Osteoblast (primary cell): ENCODE measurements at places on chromosomes 5 and 9. TPM values are rescaled to one million over a fixed set of nuclear protein-coding genes. Genes with fewer than 3 reads are reported as not detected.

DNA sequence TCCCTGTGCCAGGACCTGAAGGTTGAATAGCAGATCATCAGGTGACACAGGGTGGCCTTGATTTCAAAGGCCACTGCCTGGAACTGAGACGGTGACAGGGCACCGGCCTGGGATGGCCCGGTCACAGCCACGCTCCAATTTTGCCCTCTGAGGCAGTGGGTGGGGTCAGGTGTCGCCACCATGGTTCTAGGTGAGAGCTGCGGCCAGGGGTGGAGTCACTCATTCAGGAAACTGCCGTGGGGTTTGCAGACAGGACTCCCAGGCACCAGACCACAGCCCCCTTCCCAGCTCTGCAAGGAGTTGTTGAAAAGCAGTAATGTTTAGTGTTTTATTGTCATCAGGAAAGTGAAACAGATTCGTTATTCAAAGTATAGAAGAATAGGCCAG lies 17.3 kb upstream of the RNU6ATAC start:
- H3K4me1 ChIP-seq, result peaks cover 10% of the 10 kb centered on the region
- H3K4me3 ChIP-seq, result no peak overlapping the region
- H3K27me3 ChIP-seq, result peaks cover 11% of the 10 kb centered on the region
- peak; percentile 58 for DNase-seq

Gene ARHGEF28
- 56.9 and 64.4 TPM in 2 replicates for total RNA-seq

DNA sequence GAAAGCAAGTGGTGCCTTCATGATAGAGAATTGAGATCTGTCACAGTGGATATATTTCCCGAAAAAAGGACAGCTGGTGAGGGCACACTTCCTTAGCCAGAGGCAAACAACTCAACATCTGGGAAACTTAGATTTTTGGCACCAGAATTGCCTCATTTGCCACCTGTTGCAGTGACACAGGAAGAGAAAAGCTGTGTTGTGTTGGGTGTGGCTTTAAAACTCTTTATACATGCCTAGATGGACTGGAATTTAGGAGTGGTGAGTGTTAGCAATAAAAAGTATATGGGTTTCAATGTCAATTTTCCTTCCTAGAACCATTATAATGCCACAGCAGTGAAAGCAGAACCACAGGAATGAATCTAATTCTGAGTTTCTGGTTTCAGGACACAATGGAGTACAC lies 62.6 kb upstream of the CEMIP2 start:
- no peak overlapping the region for H3K27ac ChIP-seq
- no peaks in the 10 kb centered on the region for H3K36me3 ChIP-seq
- no peak for DNase-seq
- H3K4me3 ChIP-seq, result no peak overlapping the region
- H3K27me3 ChIP-seq, result no peaks in the 10 kb centered on the region

DNA sequence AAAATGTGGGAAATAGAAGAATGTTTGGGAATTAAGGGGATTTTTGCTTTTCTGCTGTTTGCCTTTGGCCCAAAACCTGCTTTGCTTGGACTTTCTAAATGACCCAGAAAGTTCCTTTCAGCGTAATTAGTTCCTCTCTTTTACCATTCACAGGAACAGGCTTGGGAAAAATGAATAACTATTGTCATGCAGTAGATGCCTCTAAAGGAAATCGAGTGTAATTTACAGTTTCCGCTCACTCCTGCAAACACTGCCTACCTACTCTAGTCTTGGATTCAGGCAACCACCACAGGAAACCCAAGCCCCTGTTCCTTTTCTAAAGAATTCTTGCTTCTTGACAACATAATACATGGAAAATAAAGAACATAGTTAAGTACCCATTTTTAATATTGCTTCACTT lies 25.0 kb downstream of the TTC23L start:
- H3K4me1 ChIP-seq, result peaks cover 3% of the 10 kb centered on the region
- H3K27me3 ChIP-seq, result no peaks in the 10 kb centered on the region
- DNase-seq, result no peak
- H3K27ac ChIP-seq, result no peak overlapping the region
- no peaks in the 10 kb centered on the region for H3K36me3 ChIP-seq

DNA sequence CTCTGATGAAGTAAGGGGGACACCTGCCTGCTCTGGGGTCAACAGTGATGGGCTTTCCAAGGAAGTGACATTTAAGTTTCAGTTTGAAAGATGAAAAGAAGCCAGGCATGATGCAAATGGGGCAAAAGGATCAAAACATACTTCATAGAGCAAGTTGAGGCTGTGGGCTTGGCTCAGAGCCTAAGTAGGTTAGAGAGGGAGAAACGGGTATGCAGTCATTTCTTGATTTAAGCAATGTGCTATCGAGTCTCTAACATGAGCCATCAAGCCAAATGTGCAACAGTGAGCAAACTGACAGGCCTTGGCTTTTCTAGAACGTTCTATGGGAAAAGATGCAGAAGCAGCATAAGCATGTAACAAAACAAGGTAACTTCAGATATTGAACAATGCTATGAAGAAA lies 80.6 kb downstream of the ADRB2 start:
- no peak overlapping the region for H3K27ac ChIP-seq
- H3K36me3 ChIP-seq, result no peaks in the 10 kb centered on the region
- no peak for DNase-seq
- peaks cover 35% of the 10 kb centered on the region for H3K4me1 ChIP-seq

DNA sequence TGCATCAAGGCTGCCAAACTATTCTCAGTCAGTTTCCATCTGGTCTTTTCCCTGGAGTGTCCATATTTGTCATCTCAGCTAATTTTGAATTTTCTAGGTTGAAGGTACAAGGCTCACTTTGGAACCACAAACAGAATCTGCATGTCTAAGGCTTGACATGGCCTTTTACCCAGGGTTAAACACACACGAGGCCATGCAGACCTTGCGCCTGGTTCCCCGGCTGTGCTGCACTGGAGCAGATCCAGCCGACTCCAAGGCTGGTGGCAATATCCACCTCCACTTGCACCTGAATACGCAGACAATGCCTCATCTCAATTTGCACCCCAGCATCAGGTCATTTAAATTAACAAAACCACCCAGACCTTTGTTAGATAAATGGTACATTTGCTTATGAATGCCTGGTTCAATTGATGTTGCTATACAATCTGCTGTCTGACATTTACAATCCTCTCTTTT lies 276.2 kb downstream of the HSPA4 start:
- H3K36me3 ChIP-seq, result no peaks in the 10 kb centered on the region
- no peaks in the 10 kb centered on the region for H3K27me3 ChIP-seq
- H3K27ac ChIP-seq, result no peak overlapping the region
- no peak for DNase-seq
- no peaks in the 10 kb centered on the region for H3K4me1 ChIP-seq
- H3K4me3 ChIP-seq, result no peak overlapping the region

- no peak for DNase-seq
- no peaks in the 10 kb centered on the region for H3K36me3 ChIP-seq
- H3K4me3 ChIP-seq, result no peak overlapping the region
- H3K27me3 ChIP-seq, result no peaks in the 10 kb centered on the region
- no peak overlapping the region for H3K27ac ChIP-seq
Measured at GRCh38 chr9:116942593-116943061, 255.5 kb downstream of the TRIM32 start.

Gene GRAMD2B
- total RNA-seq, result 89.8 and 94.6 TPM in 2 replicates

- DNase-seq, result peak; percentile 77
- no peak overlapping the region for H3K4me3 ChIP-seq
- H3K4me1 ChIP-seq, result no peaks in the 10 kb centered on the region
- H3K36me3 ChIP-seq, result no peaks in the 10 kb centered on the region
- H3K27me3 ChIP-seq, result no peaks in the 10 kb centered on the region
Measured at GRCh38 chr9:133226219-133227171, 17.4 kb upstream of the OBP2B start.

DNA sequence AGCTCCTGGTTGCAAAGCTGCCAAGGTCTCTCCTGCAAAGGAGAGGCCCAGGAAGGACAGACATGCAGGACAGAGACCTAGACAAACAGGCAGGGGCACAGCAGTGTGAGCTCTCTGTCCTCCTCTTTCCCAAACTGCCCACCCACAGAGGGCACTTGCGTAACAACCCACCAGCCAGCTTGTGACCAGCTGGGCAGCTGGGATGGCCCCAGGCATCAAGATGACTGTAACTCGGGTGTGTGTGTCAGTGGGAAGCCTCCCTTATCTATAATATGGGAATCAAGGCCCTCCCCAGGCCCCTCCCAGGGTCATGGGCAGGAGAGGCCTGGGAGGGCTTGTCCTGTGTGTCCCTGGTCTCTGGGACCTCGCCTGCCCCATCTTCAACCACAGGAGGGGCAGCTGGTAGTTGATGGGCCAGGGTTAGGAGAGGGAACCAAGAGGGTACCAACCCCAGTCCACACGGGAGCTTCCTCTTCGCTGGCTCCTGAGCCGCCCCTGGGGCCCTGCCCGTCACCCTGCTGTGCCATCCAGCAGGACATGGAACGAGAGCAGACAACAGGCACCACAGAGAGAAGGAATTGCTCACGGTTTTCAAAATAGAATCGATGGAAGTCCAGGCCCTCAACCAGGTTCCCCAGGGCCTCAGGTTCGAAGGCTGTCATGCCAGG lies 37.9 kb downstream of the SLC6A7 start:
- H3K4me1 ChIP-seq, result no peaks in the 10 kb centered on the region
- DNase-seq, result peak; percentile 62
- H3K4me3 ChIP-seq, result no peak overlapping the region
- H3K36me3 ChIP-seq, result no peaks in the 10 kb centered on the region

- peaks cover 31% of the 10 kb centered on the region for H3K36me3 ChIP-seq
- H3K4me3 ChIP-seq, result peak overlapping the region; percentile 77
Measured at GRCh38 chr5:6378766-6379103, 388 bp upstream of the MED10 start.

DNA sequence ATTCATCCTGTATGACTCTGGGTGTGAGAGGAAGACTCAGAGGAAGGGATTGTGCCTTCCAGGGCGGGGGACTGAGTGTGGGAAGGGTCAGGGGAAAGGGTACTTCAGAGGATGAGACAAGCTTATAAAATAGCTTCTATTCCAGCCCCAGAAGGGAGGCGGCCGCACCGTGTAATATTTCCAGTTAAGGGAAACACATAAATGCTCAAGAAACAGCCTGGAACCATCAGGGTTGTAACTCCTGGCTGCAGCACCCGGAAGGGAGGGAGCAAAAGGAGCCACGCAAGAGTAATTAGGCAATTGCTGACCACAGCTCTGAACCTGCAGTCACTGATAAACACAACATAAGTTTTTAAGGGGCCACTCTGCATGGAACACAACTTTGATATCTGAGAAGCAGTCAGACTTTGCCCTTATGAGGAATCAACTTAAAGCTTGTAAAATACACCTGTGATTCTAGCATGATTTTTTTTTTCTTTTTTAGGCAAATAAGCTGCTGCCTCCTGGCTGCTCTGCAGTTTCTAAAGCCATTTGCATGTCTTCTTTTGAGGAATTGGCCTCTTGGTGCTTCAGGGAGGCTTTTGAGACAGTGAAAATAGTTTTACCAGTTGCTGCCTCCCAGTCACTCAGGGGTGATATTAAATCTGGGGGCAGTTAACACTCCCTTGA lies 382.7 kb downstream of the ENC1 start:
- H3K27ac ChIP-seq, result no peak overlapping the region
- no peaks in the 10 kb centered on the region for H3K36me3 ChIP-seq
- DNase-seq, result no peak
- no peaks in the 10 kb centered on the region for H3K27me3 ChIP-seq
- H3K4me1 ChIP-seq, result no peaks in the 10 kb centered on the region

GRCh38 chr9:100555471-100555870 lies 22.4 kb upstream of the CAVIN4 start:
- no peak overlapping the region for H3K4me3 ChIP-seq
- no peaks in the 10 kb centered on the region for H3K4me1 ChIP-seq
- H3K27ac ChIP-seq, result no peak overlapping the region
- no peaks in the 10 kb centered on the region for H3K27me3 ChIP-seq

Gene SLC36A2
- not detected in 2 replicates for total RNA-seq

Gene PRDM9
- not detected in 2 replicates for total RNA-seq

DNA sequence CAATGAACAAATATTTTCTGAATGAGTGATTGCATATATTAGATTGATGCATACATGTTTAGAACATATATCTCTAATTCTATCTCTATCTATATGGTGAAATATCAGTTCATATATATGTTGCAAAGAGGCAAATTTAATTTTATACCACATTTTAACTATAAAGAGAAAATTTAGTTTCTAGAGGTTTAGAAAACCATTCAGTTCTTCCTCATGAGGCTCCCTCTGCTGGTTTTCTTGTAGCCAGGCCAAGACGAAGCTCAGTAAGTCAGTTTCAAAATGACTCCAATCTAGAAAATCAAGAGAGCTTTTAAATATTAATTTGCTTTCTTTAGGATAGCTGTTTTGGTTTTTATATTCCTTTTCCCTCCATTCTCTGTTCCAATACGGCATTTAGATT lies 312.1 kb downstream of the TMEM232 start:
- no peaks in the 10 kb centered on the region for H3K27me3 ChIP-seq
- no peak for DNase-seq
- H3K4me3 ChIP-seq, result no peak overlapping the region
- H3K4me1 ChIP-seq, result no peaks in the 10 kb centered on the region

Gene NUTM2G
- not detected in 2 replicates for total RNA-seq
